ENCODE measurements at places on chromosomes 16 and 17.
A peak's percentile ranks its signal among the peaks of the same experiment; 100 is the strongest.

GRCh38 chr17:67489273-67489672, 112.2 kb downstream of the PITPNC1 start:
- DNase-seq: no peak

DNA sequence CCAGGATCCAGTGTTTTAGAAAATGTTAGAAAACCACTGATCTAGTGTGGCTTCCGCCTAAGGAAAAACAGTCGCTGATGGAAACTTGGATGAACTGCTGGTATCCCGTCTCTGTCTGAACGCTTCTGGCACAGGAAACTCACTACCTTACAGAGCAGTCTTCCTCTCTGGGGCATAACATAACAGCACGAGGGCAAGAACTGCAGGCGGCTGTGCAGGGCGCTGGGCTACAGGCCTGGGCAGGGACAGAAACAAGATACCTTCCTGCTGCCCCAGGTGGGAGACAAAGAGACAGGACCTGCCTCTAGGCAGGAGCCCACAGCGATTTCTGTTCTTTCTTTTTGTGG, 10.5 kb downstream of the MXRA7 start:
- DNase-seq: no peak

GRCh38 chr17:14123619-14124278, 54.4 kb downstream of the COX10 start:
- no peak for DNase-seq

- DNase-seq: no peak
These were observed 14.9 kb downstream of the CDH16 start for GRCh38 chr16:66903544-66904427.

GRCh38 chr17:43418441-43419374, 19.9 kb downstream of the ARL4D start:
- no peak for DNase-seq

- no peak for DNase-seq
These were observed 55.3 kb upstream of the MTSS2 start for GRCh38 chr16:70740914-70741782.

- no peak for DNase-seq
These were observed 1044.6 kb downstream of the CDH11 start for GRCh38 chr16:64077242-64077641.

DNA sequence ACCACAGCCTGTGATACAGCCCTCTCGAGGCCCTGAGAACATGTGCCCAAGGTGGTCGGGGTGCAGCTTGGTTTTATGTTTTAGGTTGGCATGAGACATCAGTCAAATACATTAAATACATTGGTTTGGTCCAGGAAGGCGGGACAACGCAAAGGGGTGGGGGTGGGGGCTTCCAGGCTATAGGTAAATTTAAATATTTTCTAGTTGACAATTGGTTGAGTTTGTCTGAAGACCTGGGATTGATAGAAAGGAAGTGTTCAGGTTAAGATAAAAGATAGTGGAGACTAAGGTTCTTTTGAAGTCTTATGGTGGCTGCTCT, 1.2 kb upstream of the ZKSCAN2 start:
- peak; percentile 47 for DNase-seq

GRCh38 chr17:42117397-42118125, 3.6 kb downstream of the KAT2A start:
- DNase-seq: no peak

- no peak for DNase-seq
These were observed 61.1 kb upstream of the KCNJ16 start for GRCh38 chr17:70013911-70014310.

GRCh38 chr17:49013311-49014213, 16.4 kb downstream of the IGF2BP1 start:
- no peak for DNase-seq

All from CD4-positive, alpha-beta memory T cell (primary cell).